Tibial nerve (tissue), 4 donors: ENCODE measurements at places on chromosomes 1 and 21.

DNA sequence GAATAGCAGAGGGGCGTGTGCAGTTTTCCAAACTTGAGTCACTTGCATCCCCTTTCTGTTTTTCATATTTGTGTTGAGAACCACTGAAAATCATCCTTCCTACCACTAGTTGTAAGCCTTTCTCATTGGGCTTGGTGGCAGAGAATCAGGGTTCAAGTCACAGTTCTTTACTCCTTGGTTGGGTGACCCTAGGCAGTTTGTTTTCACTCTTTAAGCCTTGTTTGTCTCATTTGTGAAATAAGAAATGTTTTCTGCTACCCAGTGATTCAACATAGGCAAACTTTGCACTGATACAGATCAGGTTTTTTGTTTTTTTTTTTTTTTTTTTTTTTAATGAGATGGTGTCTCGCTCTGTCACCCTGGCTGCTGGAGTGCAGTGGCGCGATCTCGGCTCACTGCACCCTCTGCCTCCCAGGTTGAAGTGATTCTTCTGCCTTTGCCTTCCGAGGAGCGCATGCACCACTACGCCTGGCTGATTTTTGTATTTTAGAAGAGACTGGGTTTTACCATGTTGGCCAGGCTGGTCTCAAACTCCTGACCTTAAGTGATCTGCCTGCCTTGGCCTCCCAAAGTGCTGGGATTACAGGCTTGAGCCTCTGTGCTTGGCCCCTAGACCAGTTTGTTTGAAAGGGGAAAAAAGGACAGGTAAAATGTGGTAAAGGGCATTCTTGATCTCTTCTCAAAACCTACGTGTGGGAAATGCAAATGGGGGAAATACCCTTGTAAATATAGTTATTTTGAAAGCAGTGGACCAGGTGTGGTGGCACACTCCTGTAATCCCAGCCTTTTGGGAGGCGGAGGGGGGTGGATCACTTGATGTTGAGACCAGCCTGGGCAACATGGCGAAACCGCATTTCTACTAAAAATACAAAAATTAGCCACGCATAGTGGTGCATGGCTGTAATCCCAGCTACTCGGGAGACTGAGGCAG, 3.2 kb downstream of the CLIC4 start:
- no peak for DNase-seq

DNA sequence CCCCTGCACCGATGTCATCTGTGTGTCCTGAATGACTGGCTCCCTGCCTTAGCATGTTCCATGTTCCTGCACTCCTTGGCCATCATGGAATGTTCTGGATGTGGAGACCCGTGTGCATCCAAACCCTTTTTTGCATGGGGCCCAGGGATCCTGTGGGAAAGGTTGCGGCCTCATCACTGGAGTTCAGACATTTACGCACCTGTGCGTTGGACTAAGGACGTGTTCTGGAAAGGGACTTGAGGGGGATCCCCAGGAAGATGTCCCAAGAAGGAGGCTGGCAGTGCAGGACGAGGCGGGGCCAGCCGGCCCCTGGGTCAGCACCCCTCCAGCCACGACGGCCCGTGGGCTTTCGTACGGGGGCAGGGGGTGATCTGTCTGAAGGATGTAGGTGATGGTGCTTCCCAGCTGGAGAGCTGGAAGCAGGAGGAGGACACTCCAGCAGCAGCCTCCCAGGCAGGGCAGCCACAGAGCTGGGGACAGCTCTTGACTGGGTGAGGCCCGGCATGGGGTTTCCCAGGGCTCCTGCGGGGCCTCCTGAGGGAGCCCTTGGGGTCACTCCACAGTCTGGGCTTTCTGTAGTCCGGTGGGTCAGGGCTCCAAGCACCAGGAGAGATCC, 67.2 kb downstream of the SCCPDH start:
- no peak for DNase-seq

DNA sequence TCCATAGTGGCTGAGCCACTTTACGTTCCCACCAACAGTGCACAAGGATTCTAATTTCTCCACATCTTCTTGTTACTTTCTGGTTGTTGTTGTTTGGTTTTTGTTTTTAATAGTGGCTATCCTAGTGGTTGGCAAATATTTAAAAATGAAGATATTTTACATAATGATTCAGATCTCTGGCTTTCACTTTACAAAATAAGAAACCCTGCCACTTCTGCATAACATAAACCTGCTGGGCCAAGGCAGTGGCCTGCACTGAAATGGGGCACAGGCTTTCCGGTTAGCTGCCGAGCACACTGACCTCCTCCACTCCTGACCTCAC, 320.4 kb downstream of the RPS6KC1 start:
- no peak for DNase-seq

DNA sequence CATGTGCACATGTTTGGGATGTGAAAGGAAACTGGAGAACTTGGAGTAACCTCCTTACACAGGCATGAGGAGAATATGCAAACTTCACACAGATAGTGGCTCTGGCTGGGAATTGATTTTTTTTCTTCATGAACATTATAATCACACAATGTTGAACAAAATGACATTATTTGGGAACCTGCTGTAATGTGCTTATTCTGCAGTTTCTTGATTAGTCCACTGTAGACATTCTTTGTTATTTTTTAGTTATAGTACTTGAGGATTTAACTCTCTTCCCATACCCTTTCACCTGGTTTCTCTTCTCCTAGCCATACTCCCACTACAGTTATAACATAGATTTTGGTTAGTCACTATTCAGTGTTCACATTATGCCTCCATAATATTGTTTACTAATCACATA, 68.3 kb downstream of the ATG4C start:
- no peak for DNase-seq

DNA sequence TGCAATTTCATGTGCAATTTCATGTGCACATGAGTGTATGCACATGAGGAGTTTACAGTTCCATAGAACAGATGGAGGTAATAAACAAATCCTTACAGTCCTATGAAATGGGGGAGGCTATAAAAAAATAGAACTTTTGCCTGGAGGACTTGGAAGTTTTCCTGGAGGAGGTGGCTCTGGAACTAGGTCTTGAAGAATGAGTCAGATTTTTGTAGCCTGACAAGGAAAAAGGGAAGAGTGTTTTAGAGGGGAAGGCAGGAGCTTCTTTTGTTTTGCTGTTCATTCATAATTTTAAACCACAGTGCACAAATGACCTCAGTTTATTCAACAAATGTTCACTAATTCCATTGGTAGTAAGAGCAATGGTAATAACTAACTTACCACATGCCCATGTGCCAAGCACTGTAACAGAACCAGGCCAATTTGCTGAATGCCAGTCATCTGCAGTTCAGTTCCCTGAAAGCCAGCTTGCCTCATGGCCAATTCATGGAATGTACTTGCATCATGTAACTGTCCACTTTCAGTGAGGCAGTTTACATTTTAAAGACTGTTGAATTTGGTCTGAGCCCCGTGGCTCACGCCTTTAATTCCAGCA, 2.7 kb downstream of the DIO1 start:
- no peak for DNase-seq

GRCh38 chr1:201585093-201585483, 46.2 kb downstream of the NAV1 start:
- no peak for DNase-seq

DNA sequence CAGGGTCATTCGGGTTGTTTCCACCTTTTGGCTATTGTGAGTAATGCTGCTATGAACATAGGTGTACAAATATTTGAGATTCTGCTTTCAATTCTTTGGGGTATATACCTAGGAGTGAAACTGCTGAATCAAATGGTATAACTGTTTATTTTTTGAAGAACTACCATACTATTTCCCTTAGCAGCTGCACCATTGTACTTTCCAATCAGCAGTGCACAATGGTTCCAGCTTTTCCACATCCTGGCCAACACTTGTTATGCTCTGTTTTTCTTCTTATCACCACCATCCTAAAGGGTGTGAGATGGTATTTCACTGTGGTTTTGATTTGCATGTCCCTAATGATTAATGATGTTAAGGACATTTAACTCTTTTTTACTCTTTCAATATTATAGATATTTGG, 3.6 kb upstream of the ABCA4 start:
- no peak for DNase-seq

DNA sequence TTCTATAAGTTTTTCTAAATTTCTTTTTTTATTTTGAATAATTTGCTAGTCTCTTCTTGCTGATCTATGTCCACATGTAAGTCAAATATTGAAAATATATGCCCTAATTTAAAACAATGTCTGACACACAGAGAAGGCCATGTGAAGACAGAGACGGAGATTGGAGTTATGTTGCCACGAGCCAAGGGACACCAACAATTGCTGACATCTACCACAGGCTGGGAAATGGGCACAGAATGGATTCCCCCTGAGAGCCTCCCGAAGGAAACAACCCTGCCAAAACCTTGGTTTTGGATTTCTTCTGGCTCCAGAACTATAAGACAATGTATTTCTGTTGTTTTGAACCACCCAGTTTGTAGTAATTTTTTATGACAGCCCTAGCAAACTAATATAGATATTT, 485.0 kb upstream of the ZRANB2 start:
- DNase-seq = no peak

- DNase-seq = no peak
Observed at GRCh38 chr1:24226749-24227148, 39.7 kb upstream of the IFNLR1 start.

DNA sequence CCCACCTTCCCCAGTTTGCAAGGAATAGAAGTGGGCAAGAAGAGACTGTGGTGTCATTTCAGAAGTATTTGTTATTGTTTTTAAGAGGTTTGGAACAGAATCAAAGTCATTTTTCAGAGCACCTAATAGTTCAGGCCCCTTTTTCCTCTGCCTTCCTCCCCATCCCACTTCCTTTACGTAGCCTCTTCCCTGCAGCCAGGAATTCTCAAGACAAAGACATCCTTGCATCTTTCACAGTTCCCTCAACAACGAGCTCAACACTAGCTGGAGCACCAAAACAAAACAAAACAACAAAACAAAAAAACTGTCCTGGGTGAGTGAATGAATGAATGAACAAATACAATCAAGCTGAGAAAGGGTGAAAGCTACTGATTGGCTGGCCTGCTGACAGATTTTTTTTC, 7.0 kb downstream of the PALMD start:
- no peak for DNase-seq

- DNase-seq = no peak
Observed at GRCh38 chr1:117364240-117364639, 3.0 kb upstream of the MAN1A2 start.

DNA sequence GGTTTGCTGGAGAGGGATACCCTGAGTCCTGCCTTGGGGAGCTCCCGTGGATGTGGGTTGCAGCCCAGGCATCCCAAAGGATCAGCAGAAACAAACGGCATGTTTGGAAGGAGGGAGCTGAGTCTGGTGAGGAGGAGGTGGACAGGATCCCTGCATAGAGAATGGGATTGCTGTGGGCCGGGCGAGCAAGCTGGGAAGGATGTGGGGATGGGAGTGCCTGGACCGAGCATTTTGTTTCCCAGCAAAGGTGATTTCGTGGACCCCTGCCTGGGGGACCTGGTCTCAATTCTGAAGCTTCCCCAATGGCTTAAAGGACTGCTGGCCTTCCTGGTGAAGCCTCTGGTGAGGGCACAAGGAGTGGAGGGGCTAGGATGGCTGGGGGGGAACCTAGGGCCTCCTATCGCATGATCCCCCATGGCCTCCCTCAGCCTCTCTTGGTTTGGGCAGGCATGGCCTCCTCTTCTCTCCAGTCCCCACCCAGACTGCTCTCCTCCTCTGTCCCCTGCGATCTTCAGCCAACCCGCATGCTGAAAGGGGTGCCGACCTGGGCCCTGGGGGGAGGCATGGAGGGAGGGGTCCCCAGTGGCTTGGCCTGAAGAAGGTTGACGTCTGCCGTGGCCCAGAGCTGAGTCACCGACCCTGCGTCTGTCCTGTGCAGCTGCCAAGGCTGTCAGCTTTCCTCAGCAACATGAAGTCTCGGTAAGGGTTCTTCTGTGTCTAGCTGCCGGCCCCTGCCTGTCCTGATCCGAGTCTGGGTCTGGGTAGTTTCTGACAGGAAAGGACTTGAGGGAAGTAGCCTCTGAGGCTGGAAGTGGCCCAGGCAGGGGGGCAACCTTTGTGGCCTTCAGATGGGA, 16.3 kb downstream of the FAAH start:
- no peak for DNase-seq

- no peak for DNase-seq
Observed at GRCh38 chr1:150551051-150551783, 2.0 kb downstream of the ADAMTSL4 start.

GRCh38 chr1:16006552-16007485, 2.8 kb downstream of the SRARP start:
- no peak for DNase-seq

DNA sequence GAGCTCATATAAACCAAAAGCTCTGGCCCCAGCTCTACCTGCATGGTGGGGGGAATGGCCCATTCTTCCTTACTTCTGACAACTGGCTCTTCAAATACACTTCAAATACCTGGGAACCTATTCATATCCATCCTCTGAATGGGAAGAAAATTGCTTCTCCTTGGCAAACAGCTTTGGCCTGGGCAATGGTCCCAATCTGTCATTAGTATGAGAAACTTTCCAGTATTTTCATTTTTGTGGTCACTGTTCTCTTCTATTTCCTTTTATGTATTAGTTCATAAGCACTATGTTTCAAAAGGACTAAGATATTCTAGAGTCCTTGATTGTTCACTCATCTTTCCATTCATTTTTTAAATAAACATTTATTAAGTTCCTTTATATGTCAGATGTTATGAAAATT, 5.2 kb upstream of the HSD3B2 start:
- DNase-seq = no peak

DNA sequence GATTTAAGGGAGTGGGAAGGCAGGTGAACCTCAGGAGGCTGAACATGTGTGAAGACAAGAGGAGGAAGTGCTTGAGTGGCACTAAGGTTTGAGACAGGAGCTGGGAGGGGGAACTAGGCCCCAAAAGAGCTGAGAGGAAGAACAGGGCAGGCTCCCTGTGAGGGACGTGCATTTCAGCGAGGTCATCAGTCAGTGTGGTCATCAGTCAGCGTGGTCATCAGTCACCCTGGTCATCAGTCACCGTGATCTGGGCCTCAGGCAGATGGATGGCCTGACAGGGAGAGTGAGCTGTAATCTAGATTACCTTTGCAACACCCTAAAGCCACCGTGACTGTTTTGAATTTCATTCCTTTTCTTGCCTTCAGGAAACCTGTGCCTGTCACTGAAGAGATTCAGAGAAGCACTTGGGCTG, 29.1 kb downstream of the VTCN1 start:
- DNase-seq = no peak

GRCh38 chr1:110636149-110636935, 30.2 kb upstream of the KCNA2 start:
- DNase-seq = no peak

GRCh38 chr1:3207217-3207848, 138.3 kb downstream of the PRDM16 start:
- no peak for DNase-seq
